Fibroblast of the aortic adventitia (primary cell): ENCODE measurements at places on chromosomes 16 and 17. TPM values are rescaled to one million over a fixed set of nuclear protein-coding genes. Genes with fewer than 3 reads are reported as not detected.

DNA sequence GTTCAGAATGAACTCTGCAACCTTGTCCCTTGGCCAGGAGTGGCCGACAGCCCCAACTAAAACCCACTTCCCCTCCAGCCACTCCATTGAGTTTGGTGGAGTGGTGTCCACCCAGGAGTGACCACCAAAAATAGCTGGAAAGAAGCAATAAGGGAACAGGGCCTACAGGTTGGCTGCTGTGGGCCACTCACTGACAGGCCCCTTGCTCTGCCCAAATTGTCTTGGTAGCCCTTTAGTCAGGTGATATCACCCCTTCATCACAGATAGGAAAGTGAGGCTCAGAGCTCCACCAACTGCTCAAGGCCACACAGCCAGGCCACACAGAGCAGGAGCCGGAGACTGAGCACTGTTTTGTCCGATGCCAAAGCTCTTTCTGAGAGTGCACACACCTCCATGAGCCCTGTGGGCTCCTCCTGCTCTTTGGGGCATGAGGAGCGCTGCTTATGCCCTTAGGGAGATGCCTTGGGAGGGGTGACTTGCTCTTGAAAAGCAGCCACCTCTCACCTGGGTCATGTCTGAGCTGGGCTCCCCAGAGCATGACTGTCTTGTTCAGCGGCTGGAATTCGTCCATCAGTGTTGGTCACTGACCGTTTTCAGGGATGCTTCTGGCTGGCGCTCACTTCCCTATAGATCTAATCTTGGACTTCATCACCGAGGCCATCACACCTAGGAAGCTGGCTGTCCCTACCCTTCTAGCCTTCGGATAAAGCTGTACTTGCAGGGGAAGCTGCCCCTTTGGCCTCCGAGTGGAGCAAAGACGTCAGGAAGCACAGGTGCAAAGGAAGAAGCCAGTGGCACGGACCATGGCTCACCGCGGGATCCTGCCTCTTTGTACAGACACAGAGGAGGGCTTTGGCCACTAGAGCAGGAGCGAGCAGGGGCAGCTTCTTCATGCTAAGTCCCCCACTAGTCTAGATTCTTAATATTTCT, 186.0 kb upstream of the ZNF469 start:
- DNase-seq, result no peak

DNA sequence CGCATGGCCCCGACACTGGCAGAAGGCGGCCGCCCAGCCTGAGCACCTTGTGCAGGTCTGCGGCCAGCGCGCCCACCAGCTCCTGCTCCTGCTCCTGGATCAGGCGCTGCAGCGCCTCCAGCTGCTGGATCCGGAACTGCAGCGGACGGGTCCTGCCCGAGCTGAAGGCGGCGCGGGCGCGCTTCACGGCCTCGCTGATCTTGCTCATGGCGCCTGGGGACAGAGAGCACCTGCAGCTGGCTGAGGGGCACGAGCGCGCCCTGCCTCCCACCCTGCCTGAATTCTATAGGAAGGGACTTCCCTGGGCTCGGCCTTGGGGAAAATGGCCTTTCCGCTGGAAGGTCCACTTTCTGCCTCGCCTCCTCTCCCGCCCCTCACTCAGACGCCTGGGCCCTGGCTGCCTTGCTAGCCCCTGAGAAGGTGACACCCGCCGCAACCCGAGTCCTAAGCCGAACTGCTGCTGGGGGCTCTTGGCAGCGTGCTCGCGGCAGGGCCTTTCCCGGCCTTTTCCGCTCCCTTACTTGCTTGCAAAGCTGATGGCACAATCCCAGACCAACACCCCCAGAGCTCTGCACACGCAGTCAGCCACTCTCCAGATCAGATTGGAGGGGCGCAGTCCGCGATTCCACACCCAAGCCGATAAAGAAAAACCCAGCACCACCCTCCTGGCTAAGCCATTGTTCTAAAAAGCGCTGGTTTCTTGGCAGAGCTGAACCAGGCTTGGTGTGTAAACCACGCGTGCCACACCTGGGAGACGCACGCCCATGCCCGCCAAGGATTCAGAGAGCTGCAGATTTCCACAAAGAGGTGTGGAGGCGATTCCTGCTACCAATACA, 3.0 kb downstream of the ALDH3A1 start:
- DNase-seq, result peak; percentile 65

The PRSS36 gene
- total RNA-seq, result 1.1 and 3.8 TPM in 2 replicates

The ADCY9 gene
- total RNA-seq, result 11.2 and 23.6 TPM in 2 replicates

The RNF151 gene
- not detected in 2 replicates for total RNA-seq
